Anterior cingulate cortex (tissue), 58 donors: ENCODE measurements at places on chromosomes 12 and 14.

- peak; percentile 42 for DNase-seq
These were observed 16.1 kb downstream of the UBC start for GRCh38 chr12:124898200-124898922.

DNA sequence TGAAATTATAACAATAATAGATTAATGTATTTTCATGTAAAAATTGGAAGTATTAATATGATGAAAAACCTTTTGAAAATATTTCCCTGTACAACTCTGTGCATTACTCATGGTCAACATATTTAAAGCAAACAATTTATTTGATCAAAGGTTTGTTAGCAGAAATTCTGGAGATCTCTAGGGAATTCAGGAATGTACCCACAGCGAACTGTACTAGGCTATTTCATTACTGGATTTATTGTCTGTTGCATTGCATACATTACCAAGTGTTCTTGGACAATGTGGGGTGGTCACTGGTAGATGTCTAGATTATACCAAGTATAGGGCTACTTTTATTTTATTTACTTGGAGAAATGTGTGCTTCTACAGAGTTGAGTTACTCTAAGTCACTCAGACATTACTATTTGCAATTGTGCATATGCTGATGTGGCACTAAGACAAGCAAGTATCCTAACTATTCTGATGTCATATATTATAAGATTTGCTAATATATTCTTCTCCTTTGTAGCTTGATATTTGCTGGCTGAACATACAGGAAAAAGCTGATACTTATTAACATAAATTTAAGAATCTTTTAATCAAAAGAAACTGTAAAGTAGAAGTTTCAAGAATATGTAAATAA, 323.3 kb downstream of the CCER1 start:
- DNase-seq = no peak

DNA sequence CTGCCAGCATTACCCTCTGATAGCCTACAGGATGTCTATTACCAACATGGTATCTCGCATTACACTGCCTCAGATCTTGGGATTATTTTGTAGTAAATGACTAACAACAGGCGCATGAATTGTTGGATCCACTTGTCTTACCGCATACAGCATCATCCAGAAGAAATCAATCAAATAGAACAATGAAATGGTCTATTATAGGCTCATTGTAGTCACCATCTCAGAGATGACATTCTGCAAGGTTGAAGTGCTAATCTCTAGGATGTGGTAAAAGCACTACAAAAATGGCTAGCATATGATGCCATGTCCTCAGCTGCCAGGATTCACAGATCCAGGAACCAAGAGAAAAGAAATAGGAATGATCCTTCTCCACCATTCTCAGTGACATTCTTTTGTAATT, 52.0 kb downstream of the WASHC3 start:
- DNase-seq = no peak

- no peak for DNase-seq
These were observed 157.5 kb upstream of the LRIG3 start for GRCh38 chr12:59077575-59078426.

- DNase-seq = no peak
These were observed 610.4 kb downstream of the MED13L start for GRCh38 chr12:115667116-115667515.

GRCh38 chr12:122348505-122348904, 74.0 kb downstream of the CLIP1 start:
- DNase-seq = no peak

- no peak for DNase-seq
These were observed 8.9 kb downstream of the GPR132 start for GRCh38 chr14:105056303-105056831.

DNA sequence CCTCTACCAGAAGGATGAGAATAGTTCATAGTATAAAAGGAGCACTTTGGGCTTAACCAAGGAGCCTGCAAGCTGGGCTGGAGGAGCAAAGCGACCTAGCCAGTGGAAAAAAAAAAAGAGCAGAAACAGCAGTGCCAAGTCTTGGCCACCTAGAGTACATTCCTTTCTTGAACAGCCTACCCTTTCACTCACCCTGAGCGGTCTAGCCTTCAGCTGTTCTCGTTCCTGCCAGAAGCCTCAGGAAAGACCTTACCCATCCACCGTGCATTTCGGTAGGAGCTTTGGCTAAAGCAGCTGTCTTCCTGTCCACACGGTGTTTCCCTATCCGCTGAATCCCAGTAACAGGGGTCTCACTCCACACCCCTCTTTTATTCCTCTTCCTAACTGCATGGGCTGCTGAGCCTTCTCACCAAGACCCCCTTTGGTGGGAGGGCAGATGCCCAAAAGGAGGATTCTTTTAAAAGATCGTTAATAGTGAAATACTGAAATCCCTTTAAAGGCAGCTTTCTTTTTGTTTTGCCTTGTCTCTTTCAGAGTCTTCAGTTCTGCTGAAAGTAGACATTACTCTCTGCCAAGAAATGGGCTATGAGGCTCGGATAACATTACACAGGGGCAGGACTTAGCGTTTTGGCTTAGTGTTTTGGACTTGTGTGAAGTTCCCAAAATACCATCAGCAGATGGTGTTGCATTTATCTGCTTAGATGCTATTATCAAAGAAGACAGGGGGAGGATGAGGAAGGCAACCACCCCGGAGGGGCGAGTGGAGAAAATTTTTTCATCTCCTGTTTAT, 88.5 kb upstream of the METAP2 start:
- DNase-seq = no peak

- peak; percentile 89 for DNase-seq
These were observed 10.0 kb downstream of the HIP1R start for GRCh38 chr12:122845041-122845864.

DNA sequence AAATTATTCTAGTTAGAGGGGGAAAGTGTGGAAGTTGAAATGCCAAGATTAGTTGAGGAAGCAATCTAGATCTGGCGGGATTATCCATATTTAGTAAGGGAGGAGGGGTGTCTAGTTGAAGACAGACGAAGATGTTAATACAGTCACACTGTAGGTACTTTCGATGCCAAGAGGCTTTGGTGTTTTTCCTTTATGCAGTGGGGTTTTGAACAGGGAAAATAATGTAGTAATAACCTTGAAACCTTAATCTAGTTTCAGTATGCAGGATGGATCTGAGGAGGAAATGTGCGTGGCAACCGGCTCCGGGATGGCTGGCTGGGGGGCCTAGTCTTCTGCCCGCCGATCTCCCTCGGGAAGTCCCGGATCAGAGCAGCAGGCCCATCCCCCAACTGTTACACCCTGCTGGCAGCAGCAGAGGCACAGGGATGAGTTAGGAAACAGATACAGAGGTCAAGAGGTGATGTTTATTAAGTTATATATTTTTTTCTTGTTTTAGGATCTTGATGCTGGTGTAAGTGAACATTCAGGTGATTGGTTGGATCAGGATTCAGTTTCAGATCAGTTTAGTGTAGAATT, 27.4 kb downstream of the MDM2 start:
- no peak for DNase-seq

DNA sequence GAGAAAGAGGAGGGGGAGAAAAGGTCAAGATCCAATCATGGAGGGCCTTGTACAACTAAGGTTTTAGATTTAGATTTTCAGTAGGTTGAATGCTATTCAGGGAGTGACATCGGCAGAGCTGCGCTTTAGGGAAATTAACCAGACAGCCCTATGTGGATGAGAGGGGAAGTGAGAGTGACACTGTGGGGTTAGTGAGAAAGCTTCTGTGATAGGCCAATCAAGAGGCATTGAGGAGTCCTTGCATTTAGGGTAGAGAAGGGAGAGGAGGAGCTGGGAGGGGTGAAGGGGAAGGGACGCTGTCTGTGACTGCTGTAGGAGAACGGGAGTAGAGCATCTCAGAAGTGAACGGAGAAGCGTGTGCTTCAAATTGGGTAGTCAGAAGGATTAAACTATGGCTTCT, 3.4 kb downstream of the HSD17B6 start:
- no peak for DNase-seq

DNA sequence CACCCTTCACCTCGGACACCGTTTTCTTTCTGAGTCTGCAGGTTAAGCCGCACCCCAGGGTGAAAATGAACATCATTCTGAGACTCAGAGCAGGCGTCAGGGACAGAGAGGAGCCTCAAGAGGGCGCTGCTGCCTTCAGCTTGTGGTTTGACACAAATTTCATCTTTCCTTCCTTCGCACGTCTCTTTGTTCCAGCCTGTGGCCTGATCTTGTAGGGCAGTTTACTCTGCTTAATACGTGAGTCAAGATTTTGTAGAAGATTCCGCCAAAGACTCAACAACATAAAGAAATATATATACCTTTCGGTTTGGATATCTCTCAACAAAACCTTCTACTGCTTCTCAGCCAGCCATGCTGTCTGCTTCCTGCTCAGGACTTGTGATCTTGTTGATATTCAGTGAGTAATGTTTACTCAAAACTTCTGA, 329.3 kb upstream of the OR4E1 start:
- DNase-seq = no peak

- DNase-seq = no peak
These were observed 161.3 kb upstream of the IFNG-AS1 start for GRCh38 chr12:67827820-67828383.

- DNase-seq = no peak
These were observed 136.0 kb upstream of the C14orf180 start for GRCh38 chr14:104443391-104444158.

DNA sequence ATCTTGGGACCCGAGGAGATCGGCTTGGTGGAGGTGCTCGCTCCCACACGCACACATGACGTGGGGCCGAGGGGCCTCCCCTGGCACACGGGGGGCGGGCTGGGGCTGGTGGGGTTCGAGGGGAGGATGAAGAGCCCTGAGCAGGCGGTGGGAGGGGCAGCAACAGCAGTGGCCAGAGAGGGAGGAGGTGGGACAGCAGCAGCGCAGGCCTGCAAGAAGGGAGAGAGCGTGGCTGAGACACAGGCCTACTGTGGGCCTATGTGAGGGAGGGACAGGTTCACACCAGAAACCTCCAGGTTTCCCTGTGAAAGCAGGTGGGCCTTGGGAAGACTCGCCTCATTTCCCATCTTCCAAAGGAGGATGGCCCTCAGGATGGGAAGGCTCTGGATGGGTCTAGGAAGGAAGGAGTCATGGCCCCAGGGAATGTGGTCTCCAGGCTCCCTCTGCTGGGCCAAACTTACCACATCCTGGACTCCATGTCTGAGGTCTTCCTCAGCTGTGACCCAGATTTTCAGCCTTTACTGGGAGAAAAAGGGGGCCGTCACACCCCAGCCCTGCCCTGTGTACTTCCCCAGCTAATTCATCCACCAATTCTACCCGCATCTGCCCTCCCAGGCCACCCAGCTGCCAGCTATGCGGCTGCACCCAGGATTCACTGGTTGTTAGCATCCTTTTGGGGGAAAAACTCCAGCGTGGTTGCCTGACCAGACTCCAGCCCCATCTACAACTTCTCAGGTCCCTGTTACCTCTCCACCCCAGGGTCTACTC, 2.8 kb downstream of the PIANP start:
- no peak for DNase-seq

DNA sequence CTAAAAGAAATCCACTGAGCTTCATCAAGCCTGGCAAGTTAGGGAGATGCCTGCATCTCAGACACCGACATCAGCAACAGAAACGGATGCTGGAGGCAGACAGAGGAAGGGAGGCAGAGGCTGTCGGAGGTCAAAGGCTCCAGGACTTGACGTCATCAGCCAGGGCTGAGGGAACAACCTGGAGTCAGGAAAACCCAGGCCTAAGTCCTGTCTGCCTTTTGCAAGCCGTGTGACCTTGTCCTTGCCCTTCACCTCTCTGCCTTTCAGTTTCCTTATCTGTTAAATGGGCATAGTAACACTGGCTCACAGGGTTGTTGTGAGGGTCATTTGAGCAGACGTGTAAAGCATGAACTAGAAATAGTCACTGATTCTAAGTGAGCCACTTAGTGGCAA, 194.2 kb downstream of the BCL11B start:
- DNase-seq = no peak

DNA sequence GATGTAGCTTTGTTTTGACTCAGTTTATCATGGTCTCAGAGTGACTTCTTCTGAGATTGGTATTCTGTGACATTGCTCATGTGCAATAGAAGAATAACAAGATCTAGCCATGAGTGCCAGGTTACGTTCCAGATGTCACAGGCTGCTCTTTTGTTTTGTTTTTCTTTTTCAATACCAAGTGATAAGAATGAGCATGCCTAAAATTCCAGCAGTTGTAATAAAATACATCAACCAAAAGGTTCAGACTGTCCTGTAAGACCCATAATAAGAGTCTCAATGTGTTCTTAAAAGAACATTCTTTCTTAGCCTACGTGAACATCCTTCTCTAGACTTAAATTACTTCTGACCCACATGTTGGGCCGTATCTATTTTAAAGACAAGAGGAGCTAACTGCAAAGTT, 669.2 kb downstream of the DIO2 start:
- no peak for DNase-seq

DNA sequence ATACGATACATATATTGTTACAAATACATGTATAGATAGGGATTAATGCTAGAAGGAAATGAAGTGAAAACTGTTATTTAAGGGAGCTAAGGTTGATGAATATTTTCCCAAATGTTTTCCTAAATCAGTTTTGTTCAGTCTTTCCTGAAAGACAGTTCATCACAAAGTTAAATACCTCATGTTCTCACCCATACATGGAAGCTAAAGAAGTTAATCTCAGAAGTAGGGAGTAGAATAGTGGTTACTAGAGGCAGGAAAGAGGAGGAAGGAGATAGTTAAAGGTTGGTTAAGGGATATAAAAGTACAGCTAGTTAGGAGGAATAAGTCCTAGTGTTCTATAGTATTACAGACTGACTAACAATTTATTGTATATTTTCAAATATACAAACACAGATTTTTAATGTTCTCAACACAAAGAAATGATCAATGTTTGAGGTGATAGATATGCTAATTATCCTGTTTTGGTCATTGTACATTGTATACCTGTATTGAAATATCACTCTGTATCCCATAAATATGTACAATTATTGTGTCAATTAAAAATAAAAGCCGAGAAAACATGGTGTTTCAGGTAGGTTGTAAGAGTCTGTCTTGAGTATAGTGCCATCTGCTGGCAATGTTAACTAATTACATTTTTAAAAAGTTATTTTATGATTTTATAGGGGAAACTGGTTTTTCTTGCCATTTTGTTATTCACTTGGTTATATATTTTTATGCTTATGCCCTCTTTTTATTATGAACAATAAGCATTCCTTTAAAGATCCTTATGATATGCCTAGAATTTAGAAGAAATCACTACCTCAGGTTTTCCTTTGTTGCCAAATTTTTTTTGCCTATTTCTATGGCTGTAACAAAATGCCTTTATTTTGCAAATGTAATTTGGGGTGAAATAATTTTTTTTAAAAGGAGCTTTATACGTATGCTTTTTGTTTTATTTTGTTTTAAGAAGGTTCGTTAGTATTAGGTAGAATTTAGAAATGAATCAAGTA, 26.9 kb downstream of the ZDHHC17 start:
- no peak for DNase-seq

DNA sequence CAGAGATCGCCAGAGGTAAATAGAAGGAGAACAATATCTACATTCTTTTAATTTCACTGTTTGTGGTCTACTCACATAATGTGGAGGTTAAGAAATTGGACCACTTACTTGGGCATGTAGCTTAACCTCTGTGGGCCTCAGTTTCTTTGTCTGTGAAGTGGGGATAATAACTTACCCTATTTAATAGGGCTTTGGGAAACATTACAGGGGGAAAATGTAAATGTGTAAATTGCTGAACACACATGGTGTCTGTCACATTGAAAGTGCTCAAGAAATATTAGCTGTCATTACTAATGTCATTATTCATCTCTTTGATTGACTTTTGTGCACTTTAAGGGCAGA, 140.5 kb downstream of the SLC8A3 start:
- DNase-seq = no peak

- DNase-seq = no peak
These were observed 8.5 kb upstream of the CERS5 start for GRCh38 chr12:50175716-50176026.

GRCh38 chr14:101878211-101878821, 86.1 kb upstream of the DYNC1H1 start:
- no peak for DNase-seq

GRCh38 chr12:91774434-91774921, 371.2 kb downstream of the BTG1 start:
- no peak for DNase-seq
